ENCODE measurements at places on chromosomes 1 and 21.

GRCh38 chr21:34513129-34513675, 1.2 kb upstream of the KCNE1 start:
- no peak for DNase-seq

DNA sequence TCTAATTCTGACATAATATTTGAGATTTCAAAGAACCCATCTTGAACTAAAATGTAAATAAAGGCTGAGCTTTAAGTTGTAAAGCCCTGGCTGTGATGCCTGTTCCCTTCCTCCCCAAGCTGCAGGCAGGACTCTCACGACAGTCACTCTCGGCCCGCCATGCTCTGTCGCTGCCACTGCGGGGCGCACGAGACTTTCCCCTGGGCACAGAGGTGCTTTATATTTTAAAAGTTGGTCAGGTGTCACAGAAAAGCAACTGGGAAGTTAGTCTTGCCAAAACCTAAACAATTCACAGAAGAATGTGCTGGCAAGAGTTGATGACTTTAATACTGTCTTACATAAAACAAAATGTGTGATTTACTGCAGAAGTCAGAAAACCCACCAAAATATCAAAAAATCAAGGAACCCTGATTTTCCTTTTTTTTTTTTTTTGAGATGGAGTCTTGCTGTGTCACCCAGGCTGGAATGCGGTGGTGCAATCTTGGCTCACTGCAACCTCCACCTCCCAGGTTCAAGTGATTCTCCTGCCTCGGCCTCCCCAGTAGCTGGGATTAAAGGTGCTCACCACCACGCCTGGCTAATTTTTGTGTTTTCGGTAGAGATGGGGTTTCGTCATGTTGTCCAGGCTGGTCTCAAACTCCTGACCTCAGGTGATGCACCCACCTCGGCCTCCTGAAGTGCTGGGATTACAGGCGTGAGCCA, 10.7 kb downstream of the LRRC47 start:
- peak; percentile 81 for DNase-seq

- no peak for DNase-seq
Observed at GRCh38 chr1:31651089-31651420, 6.4 kb upstream of the PEF1 start.

DNA sequence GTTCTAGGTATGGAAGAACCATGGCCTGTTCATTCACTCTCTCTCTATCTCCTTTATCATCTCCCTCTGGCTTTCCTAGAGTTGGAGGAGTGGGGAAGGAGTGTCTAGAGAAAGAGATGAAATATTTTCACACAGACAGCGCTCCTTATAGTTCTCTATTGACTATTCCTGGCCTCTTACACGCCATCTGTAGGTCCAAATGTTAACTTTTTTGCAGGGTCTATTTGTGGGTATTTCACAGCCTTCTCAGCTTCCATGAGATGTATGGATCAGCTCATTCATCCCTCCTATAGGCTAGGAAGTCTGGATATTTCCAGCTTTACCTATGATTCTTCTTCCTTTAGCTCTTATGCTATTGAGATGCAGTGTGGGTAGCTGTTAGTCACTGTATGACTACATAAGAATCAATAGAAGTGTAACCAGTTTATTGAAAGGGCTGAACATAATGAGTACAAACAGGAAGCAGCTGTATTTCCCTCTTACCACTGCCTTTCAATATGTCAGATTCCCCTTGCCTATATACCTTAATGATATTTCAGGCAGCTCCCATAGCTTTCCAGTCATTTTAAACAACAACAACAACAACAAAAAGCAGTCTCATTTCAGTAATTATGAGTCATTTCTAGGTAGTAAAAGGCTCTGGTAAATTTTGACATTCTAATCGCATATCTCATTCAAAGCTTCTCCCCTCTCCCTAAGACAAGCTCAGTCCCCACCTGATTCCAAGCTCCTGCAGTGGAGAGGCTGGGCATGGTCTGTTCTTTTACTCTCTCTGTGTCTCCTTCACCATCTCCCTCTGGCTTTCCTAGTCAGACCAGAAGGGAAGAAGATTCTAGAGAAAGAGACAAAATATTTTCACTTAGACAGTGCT, 149.5 kb downstream of the TTLL7 start:
- DNase-seq, result no peak

GRCh38 chr1:94144836-94145235, 23.9 kb upstream of the ABCA4 start:
- DNase-seq, result no peak

GRCh38 chr1:29505532-29506220, 269.4 kb downstream of the PTPRU start:
- DNase-seq, result no peak
